ENCODE measurements at places on chromosomes 7 and 10. TPM values are rescaled to one million over a fixed set of nuclear protein-coding genes. Genes with fewer than 3 reads are reported as not detected.
A peak's percentile ranks its signal among the peaks of the same experiment; 100 is the strongest.

TSPAN12 gene
- 78.6 TPM for total RNA-seq

CLDN3 gene
- total RNA-seq = not detected

STEAP1 gene
- 0.90 TPM for total RNA-seq

IDI2 gene
- 0.40 TPM for total RNA-seq

LIPM gene
- not detected for total RNA-seq

TMEM270 gene
- total RNA-seq = not detected

PI4K2A gene
- total RNA-seq = 18.5 TPM

GJD4 gene
- not detected for total RNA-seq

GPER1 gene
- 1.8 TPM for total RNA-seq

SYT15B gene
- total RNA-seq = 3.8 TPM

IMMP2L gene
- total RNA-seq = 12.4 TPM

- DNase-seq = no peak
- no peak overlapping the region for H3K27ac ChIP-seq
- no peaks in the 10 kb centered on the region for H3K27me3 ChIP-seq
- peaks cover 9% of the 10 kb centered on the region for H3K36me3 ChIP-seq
- no peak overlapping the region for H3K4me3 ChIP-seq
- peaks cover 76% of the 10 kb centered on the region for H3K4me1 ChIP-seq
Measured at GRCh38 chr10:103765981-103766380, 89.4 kb downstream of the SH3PXD2A start.

DNA sequence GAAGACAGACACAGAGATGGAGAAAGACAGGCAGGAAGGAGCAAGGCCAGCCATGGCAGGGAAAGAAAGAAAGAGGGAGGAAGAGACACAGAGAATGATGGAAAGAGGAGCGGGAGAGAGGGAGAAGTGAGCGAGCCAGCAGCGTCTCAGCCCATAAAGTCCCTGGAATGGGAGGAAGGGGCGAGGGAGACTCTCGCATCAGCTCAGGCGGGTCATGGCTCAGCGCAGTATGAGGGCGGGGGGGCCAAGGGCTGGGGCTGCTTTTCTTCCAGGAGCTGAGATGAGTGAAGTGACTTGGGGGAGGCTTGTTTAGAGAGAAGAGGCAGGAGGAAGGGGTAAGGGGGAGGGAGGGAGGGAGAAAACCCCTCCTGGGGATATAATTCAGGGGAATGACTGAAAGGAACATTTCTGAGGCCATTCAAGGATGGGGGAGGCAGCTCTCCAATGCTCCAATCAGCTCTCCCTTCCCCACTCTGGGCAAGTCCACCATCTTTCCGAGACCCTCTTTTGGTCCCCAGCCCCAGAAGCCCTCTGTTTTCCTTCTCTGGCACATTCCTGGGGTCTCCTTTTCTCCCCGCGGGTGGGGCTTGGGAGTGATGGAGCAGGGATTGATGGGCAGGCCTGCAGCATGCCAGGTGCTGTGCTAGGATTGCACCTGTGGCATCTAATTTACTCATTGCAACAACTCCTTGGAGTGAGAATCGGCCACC lies 87.9 kb downstream of the HIF1AN start:
- no peaks in the 10 kb centered on the region for H3K36me3 ChIP-seq
- no peak for DNase-seq
- H3K27ac ChIP-seq = no peak overlapping the region
- H3K27me3 ChIP-seq = peaks cover 88% of the 10 kb centered on the region
- H3K4me1 ChIP-seq = no peaks in the 10 kb centered on the region

DNA sequence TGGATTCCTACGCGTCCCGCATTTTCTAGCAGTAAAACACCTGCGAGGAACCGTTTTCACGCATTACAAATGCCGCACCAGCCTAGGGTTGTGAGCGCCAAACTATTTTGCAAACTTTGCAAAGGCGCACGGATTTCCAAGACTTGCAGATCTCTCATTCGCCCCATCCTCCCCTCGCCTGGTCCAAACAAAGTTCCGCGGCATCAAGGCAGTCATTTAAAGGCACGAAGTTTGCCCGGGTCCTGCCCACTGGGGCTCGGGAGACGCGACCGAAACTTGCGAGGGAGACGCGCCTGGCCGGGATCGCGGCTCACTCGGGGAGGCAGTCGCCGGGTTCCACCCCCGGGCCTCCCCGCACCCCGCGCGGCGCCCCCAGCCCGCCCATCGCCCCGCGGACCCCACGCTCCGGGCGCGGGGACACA lies 613 bp downstream of the USP6NL start:
- H3K4me3 ChIP-seq = peak overlapping the region; percentile 79
- peak overlapping the region; percentile 94 for H3K27ac ChIP-seq
- no peaks in the 10 kb centered on the region for H3K36me3 ChIP-seq
- peaks cover 19% of the 10 kb centered on the region for H3K4me1 ChIP-seq
- H3K27me3 ChIP-seq = no peaks in the 10 kb centered on the region

DNA sequence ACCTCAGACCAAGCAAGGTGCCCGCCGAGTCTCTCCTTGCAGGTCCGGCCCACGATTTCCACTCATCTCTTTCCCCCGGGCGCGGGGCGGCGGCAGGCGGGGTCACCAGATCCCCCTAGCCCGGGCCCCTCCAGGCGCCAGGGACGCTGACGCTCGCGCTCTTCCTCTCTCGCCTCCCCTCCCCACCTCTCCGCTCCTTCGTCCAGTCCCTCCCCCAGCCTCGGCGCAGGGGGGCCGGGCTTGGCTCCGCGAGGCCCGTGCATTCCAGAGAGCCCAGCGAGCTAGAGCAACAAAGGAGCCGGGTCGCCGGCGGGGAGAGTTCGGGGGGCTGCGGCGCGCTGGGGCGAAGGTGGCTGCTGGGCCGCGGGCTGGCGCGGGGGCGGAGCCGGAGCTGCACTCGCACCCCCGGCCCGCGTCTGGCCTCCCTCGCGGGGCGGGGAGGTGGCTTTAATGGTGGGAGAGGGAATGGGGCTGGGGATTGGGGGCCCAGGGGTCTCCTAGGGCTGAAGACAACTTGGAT lies at the start of gene SMO:
Gene SMO (plus strand): TSS at position 262 of the 520 bp plus-strand sequence. CDS start 519 bp downstream, outside the sequence.
- H3K4me3 ChIP-seq = peak within 1 kb of the TSS; percentile 50
- peak; percentile 41 for DNase-seq
- H3K36me3 ChIP-seq = no peaks in the 10 kb centered on the region
- H3K27ac ChIP-seq = no peak within 1 kb of the TSS
- peaks cover 12% of the 10 kb centered on the region for H3K4me1 ChIP-seq

GRCh38 chr7:87152897-87153641 lies 816 bp downstream of the DMTF1 start:
- H3K36me3 ChIP-seq = no peaks in the 10 kb centered on the region
- peak overlapping the region; percentile 66 for H3K4me3 ChIP-seq
- DNase-seq = peak; percentile 14
- no peaks in the 10 kb centered on the region for H3K4me1 ChIP-seq

GRCh38 chr10:3100856-3101640 lies 33.7 kb downstream of the PFKP start:
- H3K36me3 ChIP-seq = peaks cover 54% of the 10 kb centered on the region
- H3K4me1 ChIP-seq = peaks cover 17% of the 10 kb centered on the region
- DNase-seq = no peak
- no peak overlapping the region for H3K4me3 ChIP-seq

DNA sequence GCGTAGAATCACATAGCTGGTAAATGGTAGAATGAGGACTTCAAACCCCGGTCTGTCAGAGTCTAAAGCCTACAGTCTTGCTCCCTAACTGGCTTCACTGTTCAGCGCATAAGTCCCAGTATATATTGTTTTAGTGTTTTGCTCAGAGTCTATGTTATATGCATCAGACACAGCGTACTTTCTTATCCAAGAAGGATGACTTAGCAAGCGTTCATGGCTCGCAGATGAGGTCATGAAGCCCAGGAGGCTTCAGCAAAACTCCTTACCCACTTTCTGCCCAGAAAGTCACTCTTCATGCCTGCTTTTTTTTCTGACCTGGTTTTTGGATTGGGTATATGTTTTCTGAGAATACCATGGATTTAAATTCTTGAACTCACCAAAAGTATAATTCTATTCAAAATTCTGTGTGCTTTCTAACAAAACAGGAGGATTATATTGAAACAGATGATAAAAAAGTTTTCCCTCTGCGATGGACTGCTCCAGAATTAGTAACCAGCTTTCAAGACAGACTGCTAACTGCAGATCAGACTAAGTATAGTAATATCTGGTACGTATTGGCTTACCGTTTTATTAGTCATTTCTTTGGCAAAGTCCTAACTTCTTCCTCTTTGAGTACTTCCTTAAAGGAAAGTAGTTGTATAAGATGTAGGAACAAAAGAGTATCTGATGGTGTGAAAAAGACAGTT lies 24.6 kb upstream of the BHLHA15 start:
- H3K4me1 ChIP-seq = no peaks in the 10 kb centered on the region
- peaks cover 32% of the 10 kb centered on the region for H3K36me3 ChIP-seq
- no peak overlapping the region for H3K4me3 ChIP-seq
- H3K27me3 ChIP-seq = no peaks in the 10 kb centered on the region
- no peak for DNase-seq

GRCh38 chr7:40468891-40469864 lies 334.4 kb downstream of the SUGCT start:
- H3K27me3 ChIP-seq = no peaks in the 10 kb centered on the region
- H3K4me1 ChIP-seq = no peaks in the 10 kb centered on the region
- no peak overlapping the region for H3K27ac ChIP-seq
- H3K36me3 ChIP-seq = no peaks in the 10 kb centered on the region
- no peak for DNase-seq

DNA sequence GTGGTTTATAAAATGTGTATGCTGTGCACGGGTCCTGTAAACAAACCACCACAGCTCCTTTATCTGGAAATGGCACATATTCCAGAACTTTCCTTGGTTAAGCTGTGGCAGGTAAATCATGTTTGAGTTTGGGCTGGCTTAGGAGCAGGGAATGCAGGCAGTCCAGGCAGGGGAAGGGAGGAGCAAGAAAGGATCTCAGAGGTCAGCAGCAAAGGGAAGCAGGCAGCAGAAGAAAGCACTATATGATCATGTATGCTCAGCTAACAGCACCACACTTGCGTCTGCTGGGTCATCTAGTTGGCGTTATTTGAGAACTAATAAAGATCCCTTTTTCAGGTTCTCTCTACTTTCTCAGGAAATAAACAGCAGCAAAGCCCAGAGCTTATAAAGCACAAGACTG lies 7.8 kb downstream of the ICA1 start:
- DNase-seq = no peak
- H3K36me3 ChIP-seq = no peaks in the 10 kb centered on the region
- H3K4me3 ChIP-seq = no peak overlapping the region
- H3K27me3 ChIP-seq = no peaks in the 10 kb centered on the region
- H3K4me1 ChIP-seq = peaks cover 19% of the 10 kb centered on the region

DNA sequence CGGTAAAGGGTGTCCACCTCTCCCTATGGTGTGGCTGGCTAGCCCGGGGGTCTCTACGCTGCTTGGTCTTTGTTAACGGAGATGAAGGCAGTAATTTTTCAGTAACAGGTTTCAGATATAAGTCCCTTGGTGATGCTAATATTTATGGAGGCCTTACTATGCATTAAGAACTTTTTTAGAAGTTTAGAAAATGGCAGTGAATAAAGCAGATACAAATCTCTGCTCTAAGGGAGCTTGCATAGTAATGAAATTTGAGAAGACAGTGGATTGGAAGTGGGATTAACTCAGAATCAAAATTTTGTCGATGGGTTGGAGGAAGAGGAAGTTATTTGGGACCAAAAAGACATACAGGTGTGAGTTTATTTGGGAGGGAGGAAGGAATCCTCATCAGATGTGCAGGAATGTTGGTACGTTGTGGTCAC lies 445 bp downstream of the SSBP1 start:
- H3K27me3 ChIP-seq = no peaks in the 10 kb centered on the region
- H3K4me1 ChIP-seq = peaks cover 19% of the 10 kb centered on the region
- H3K27ac ChIP-seq = peak overlapping the region; percentile 87
- peak overlapping the region; percentile 81 for H3K4me3 ChIP-seq

- H3K4me1 ChIP-seq = no peaks in the 10 kb centered on the region
- H3K36me3 ChIP-seq = no peaks in the 10 kb centered on the region
- H3K4me3 ChIP-seq = no peak overlapping the region
- DNase-seq = no peak
- peaks cover 21% of the 10 kb centered on the region for H3K27me3 ChIP-seq
Measured at GRCh38 chr10:123642293-123642692, 23.9 kb upstream of the GPR26 start.

DNA sequence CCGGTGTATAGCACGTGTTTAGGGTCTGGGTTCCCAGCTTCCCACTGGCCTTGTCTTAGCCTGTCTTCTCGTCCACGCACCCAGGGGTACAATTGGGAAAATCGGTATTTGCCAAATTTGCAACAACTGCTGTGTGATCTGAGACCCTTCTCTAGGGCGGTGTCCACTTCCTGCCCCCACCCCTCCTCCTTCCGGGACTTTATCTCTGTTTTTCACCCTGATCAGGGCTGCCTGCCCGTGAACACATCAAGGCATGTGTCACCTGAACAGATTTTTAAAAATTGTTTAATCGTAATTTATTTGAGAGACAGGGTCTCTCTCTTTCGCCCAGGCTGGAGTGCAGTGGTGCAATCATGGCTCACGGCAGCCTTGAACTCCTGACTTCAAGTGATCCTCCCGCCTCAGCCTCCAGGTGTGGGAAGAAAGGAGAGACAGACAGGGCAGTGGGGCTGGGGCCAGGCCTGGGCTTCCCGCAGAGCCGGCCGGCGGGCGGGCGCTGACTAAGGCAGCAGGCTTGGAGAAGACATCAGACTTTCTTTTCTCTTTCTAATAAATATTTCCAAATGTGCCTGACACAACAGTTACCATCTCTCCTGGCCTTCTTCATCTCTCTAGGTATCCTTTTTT lies 27.5 kb downstream of the ELFN1 start:
- no peaks in the 10 kb centered on the region for H3K27me3 ChIP-seq
- no peak for DNase-seq
- H3K4me1 ChIP-seq = no peaks in the 10 kb centered on the region
- H3K27ac ChIP-seq = no peak overlapping the region
- H3K4me3 ChIP-seq = no peak overlapping the region
- no peaks in the 10 kb centered on the region for H3K36me3 ChIP-seq

GRCh38 chr10:96573036-96573435 lies 13.8 kb downstream of the TM9SF3 start:
- no peak overlapping the region for H3K4me3 ChIP-seq
- no peak overlapping the region for H3K27ac ChIP-seq
- H3K36me3 ChIP-seq = peaks cover 16% of the 10 kb centered on the region
- DNase-seq = no peak

- no peak for DNase-seq
- no peak overlapping the region for H3K4me3 ChIP-seq
- H3K27me3 ChIP-seq = peaks cover 31% of the 10 kb centered on the region
- H3K27ac ChIP-seq = no peak overlapping the region
Measured at GRCh38 chr10:70254778-70255328, 21.6 kb upstream of the PPA1 start.

DNA sequence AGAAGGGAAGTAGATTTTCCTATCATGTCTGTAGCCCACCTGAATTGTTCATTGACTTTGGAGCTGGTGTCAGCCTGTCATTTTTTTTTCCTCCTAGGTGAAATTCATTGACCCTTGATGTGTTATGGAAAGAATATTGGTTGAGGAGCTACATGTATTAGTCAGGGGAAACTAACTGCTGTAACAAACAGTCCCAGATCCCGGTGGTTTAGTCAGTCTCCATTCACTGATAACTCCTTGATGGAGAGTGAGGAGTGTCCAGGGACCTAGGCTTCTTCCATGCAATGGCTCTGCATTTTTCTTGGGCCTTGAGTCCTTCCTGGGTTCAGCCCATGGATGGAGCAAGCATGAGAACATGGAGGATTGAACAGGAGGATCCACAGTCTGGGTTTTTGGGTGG lies 643.2 kb downstream of the LRMDA start:
- DNase-seq = no peak
- H3K4me1 ChIP-seq = no peaks in the 10 kb centered on the region
- no peaks in the 10 kb centered on the region for H3K36me3 ChIP-seq
- no peak overlapping the region for H3K4me3 ChIP-seq
- H3K27me3 ChIP-seq = no peaks in the 10 kb centered on the region
